ENCODE measurements at places on chromosomes 5 and 9.

GRCh38 chr9:84929068-84929467, 259.5 kb downstream of the NTRK2 start:
- no peak for DNase-seq

DNA sequence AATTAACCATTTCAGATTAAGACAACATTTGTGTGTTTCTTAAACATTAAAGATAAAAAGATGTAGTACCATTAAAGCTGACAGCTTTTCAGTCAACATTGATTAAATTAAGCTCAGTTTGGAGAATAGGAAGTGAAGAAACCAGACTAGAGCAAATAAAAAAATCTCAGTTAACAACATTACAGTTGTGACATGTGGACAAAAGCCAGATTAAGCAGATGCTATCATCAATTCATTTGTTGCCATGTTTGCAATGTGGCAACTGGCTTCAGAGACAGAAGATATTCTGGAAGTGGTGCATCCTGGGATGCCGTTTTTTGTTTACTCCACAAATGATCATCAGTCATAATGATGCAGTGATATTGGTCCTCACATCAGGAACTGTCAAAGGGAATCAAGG, 70.3 kb upstream of the CNTLN start:
- DNase-seq: no peak

DNA sequence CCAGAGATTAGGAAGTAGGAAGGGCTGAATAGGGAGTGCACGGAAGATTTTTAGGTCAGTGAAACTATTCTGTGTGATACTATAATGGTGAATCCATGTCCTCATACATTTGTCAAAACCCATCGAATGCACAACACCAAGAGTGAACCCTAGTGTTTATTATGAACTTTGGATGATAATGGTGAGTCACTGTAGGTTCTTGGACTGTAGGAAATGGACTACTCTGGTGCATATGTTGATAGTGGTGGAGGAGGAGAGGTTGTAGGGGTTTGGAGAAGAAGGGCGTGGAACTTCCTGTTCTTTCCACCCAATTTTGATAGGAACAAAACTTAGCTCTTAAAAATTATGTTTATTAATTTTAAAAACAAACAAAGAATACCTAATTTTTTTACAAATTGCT, 14.3 kb downstream of the CTSL start:
- no peak for DNase-seq

- DNase-seq: no peak
Measured at GRCh38 chr9:99035313-99035712, 69.6 kb upstream of the TGFBR1 start.

DNA sequence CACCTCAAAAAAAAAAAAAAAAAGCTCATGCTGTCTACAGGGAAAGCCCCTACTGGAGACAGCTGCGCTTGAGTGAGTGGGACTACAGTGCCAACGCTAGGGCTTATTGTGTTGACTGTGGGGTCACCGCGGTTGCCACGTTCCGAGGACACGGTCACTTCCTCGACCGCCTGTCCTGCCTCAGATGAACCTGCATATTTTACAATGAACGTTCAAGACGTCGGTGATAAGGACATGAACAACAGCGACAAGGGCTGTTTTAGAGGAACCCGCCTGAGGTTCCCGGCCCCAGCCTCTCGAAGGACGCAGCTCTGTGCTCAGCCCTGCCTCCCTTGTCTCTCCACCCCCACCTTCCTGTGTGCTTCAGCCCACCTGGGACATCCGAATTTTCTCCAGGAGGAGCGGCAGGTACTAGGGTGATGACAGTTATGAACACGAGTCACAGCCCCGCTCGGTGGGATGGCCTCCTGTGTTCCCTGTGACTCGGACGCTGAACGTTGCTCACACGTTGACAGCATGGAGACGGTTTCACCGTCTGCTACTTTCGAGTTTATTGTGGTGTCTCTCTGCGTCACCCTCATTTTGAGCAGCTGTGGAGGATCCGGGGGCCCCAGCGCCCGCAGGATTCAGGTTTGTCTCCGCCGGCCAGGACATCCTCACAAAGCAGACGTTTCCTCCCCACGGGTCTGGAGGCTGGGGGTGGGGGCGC, 11.3 kb upstream of the DIPK1B start:
- no peak for DNase-seq

- DNase-seq: no peak
Measured at GRCh38 chr5:84273517-84273883, 111.2 kb downstream of the EDIL3 start.

DNA sequence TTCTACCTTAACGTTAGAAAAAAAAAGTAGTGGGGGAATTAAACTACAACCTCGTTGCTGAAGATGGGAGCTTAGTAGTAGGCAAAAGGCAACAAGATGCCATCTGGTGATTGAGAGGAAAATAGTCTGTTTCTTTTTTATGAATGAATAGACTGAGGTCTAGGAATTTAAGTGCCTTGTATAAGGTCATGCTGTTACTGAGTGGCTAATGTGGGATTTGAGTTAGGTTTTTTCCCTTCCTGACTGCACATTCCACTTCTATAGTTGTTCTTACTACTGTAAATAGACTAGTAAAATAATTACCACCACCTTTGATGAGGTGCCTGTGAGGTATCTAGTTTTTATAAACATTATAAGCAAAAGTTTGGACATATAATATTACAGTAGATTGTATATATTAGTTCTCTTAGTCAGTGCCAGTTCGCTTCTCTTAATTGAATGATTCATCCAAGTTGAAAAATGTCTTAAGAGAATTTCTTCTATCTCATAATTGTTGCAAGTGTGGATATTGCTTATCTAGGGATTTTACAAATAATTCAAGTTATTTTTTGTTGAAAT, 19.1 kb downstream of the FSD1L start:
- DNase-seq: no peak

DNA sequence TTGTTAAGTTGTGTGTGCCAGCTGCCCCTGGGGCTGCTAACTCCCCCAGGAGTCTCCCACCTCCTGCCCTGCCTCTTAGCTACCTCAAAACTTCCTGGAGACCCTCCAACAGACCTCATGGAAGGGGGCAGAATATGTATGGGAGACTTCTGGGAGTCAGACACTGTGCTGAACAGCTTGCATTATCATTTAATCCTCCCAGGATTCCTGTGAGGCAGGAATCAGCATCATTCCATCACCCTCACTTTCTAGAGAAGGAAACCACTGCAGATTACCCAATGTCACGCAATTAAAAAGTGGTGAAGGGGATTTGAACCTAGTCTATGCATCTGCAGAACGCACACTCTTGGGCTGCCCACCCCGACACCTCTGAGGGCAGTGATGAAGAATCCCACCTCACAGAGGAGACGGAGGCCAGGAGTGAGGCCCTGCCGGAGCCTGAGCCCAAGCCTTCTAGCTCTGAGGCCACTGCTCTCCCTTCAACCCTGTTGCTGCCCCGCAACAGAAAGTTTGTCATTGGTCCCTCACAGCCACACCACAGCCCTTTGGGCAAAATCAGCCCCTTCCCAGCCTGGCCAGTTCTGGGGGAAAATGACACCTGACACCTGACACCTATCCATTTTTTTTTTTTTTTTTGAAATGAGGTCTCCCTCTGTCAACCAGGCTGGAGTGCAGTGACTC, 30.3 kb upstream of the IL17B start:
- no peak for DNase-seq

DNA sequence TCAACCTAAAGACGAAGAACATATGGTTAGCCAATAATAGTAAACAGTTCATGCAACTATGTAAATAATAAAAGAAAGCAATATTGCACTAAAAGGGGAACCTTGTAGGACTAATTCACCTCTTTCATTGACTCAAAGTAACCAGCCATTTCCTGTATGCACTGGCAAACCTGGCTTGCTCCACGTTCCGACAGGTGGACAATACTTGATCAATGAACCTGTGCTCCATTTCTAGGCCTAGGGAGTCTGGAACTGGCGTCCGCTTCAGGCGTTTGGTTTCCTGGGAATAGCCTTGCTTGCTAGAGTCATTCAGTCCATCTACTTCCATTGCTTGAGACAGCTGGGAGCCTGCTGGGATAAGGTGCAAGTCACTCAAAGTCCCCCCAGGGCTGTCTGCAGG, 41.6 kb downstream of the PTAR1 start:
- DNase-seq: no peak

- DNase-seq: no peak
Measured at GRCh38 chr5:157544623-157544989, 31.0 kb downstream of the ADAM19 start.

DNA sequence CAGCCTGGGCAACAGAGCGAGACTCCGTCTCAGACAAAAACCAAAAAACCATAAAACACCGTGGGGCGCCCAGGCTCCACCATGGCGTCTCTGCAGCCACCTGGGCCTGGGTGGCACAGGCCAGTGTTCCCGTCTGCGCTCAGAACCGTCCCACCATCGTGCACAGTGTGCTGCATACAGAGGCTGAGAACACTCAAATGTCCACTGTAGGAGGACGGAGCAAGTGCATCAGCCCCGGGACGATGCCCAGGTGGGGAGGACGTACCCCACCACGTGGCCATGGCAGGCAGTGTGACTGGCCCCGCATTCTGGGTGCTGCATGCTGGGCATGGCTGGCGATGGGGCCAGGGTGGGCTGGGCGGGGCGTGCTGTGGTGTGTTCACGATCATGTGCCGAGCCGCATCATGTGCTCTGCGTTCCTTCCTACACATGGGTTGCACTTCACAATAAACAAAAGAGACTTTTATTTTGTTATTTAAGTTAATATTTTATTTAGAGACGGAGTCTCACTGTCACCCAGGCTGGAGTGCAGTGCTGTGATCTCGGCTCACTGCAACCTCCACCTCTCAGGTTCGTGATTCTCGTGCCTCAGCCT, 37.8 kb downstream of the EXD3 start:
- DNase-seq: no peak
